ENCODE measurements at places on chromosomes 1 and 21.

GRCh38 chr1:97909266-97909665 lies 11.6 kb downstream of the DPYD start:
- DNase-seq, result no peak

GRCh38 chr21:42332557-42333317 lies 17.5 kb upstream of the TFF3 start:
- no peak for DNase-seq

DNA sequence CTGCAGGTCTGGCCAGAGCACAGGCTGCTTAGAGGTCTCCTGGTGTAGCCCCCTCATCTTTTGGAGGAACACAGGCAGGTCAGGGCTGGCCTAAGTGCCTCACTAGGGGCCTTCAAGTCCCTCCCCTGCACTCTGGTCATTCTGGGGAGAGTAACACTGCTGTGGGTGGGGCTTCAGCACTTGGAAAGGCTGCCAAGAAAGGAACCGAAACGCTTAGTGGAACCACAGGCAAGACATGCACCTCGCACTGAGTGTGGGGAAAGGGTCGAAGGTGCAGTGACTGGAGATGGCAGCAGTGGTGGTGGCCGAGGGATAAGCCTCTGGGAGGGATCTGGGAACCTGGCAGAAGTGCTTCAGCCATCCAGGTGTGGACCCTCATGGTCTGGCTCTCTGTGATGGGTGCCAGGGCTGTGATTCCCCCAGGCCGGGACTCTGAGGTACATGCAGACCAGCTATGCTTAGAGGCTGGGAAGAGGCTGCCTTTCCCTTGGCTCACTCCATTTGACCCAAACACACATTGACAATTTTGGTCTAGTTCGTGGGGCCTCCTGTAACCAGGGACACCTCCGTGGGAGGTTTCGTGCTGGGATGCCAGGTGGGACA lies 182.9 kb upstream of the CSF3R start:
- no peak for DNase-seq

DNA sequence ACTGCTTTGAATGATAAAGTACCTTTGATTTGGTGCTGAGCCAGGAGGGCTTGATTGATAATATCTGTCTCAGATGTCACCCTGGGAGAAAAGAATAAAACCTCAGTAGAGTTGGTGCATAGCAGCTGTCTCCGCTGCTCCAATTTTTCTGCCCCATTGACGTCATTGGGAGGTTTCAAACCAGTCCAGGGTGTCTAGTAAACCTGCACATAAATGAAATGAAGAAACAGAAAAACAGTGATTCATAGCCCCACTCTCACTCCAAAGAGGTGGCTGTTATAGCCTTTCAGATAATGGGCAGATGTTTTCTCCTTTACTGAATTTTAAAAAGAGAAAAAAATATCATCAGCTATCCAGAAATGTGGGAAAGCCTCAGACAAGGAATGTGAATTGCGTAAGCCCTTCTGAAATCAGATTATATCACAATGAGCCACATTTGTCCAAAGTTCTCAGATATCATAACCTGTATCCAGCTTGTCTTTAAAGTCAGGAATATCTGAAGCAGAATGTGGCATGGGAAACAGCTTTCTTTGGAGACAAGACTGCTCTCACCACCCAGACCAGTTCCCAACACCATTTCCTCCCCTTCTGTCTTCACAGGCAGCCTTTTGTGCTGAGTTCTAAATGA lies 351.3 kb upstream of the SGIP1 start:
- peak; percentile 20 for DNase-seq

DNA sequence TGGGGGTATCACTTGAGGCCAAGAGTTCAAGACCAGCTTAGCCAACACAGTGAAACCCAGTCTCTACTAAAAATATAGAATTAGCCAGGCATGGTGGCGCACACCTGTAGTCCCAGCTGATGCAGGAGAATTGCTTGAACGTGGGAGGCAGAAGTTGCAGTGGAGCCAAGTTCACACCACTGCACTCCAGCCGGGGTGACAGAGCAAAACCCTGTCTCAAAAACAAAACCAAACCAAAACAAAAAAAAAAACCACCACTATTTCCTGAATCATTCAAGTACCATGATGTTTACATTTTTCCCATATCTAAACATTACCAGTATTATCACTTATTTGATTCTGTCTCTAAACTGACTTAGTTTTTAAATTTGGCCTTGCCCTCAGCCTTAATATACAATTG lies 29.5 kb downstream of the TUT4 start:
- peak; percentile 62 for DNase-seq

DNA sequence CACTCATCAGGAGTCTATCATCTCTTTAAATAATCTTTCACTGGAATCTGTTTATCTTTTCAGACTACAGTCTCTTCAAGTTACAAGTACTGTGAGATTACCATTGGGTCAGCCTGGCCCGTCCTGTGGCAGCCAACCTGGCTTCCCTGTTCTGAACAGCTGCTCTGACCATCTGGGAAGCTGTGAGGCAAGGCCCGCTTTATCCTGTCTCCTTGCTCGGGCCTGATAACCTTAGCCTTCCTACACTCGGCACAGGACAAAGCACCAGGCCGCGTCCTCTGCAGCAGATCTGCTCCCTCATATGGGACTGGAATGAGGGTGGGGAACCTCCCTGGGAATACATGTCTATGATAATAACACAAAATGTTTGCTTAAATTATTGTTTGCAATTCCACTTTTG lies 113.3 kb downstream of the PTPN14 start:
- no peak for DNase-seq

GRCh38 chr1:113958691-113959090 lies 20.6 kb upstream of the OLFML3 start:
- no peak for DNase-seq

- no peak for DNase-seq
Measured at GRCh38 chr1:231093156-231093922, 53.3 kb upstream of the FAM89A start.

GRCh38 chr1:184870319-184870718 lies 104.0 kb downstream of the NIBAN1 start:
- no peak for DNase-seq

DNA sequence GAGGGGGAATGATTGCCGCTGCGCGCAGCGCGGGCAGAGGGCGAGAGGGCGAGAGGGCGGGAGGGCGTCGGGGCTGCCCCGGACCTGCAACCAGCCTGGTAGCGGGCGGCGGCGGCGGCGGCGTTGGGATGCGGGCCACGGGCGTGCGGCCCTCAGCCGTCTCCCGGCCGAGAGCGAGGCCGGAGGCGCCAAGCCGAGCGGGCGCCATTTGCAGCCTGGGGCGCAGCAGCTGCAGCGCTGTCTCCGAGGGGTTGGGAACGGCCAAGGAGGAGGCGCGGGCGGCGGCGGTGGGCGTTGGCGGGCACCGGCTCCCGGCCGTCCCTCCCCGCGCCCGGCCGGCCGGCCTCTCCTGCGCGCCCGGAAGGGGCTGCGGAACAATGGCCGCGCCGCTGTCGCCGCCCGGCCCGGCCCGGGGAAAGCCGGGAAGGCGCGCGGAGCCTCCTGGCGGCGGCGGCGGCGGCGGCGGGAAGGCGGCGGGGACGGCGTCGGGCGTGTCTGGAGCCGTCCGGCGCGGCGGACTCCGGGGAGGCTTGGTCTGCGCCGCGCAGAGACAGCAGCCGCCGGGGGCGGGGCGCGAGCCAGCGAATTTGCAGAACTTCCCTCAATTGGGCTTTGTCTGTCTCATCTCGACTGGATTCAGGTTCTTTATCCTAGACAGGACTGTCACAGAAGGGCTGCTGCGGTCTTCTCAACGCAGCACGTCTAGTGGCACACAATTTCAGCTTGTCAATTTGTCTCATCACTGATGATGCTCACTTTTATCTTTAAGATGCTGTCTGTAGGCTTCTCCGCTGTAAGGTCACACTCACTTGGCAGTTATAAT lies 35.7 kb downstream of the ZBTB8B start:
- peak; percentile 71 for DNase-seq

DNA sequence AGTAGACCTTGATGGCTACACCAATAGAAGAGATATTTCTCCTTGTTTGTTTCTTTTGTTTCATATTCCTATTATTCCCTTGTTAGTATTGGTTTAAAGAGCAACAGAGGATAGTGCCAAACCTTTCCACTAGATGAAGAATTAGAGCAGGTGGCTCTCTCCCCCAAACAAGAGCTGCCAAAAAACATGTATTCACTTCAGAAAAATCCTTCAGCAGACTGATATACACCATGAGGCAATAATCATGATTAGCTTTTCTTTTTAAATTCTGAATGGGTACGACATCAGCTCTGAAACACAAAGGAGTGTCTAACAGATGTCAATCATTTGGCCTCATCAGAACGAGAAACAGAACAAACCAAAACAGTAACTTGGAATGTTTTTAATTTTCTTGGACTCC lies 67.3 kb upstream of the MAP10 start:
- no peak for DNase-seq
